ENCODE measurements at places on chromosomes 1 and 21. TPM values are rescaled to one million over a fixed set of nuclear protein-coding genes. Genes with fewer than 3 reads are reported as not detected.

- no peak for DNase-seq
These were observed 1.2 kb downstream of the HSPG2 start for GRCh38 chr1:21935891-21936365.

- no peak for DNase-seq
These were observed 271.6 kb downstream of the KCNJ6 start for GRCh38 chr21:37644636-37645035.

- no peak for DNase-seq
These were observed 183.9 kb upstream of the SGIP1 start for GRCh38 chr1:66350001-66350547.

DNA sequence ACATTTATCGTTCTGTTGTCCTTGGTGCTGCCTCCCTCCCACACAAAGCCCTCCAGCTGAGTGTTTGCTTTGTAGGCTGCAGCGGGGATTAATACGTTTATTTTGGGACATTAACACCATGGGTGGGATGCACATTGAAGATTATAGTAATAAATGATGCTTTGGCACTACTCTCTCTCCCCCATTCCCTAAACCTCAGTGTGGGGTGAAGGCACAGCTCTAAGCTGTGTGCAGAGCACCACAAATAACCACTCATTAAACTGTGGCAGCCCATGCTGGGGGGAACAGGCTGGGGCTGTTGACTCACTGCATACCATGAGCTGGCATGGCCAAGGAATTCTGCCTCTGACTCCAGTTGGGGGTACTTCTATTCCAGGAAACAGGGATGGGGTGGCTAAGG, 7.7 kb downstream of the PCP4L1 start:
- DNase-seq: no peak

GRCh38 chr1:38746941-38747600, 112.5 kb downstream of the RRAGC start:
- no peak for DNase-seq

- no peak for DNase-seq
These were observed 6.9 kb downstream of the DIRAS3 start for GRCh38 chr1:68043443-68044090.

DNA sequence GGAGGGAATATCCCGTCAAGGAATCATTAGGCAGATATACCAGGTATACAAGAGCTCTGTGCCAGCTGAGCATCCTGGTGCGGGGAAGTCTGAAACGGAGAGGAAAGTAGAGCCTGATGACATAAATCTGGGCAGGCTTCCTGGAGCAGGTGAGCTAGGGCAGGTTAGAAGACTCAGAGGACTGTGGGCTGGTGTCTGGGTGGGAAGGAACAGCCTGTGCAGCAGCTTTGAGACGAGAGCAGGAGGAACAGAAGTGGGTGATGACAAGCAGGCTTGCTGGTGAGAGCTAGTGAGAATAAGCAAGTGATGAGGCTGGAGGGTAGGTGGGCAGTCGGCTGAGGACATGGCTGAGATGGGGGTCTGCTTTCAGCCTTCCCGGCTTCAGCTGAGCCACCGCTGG, 6.7 kb downstream of the CELSR2 start:
- no peak for DNase-seq

CFHR4 gene
- not detected for total RNA-seq

Data from upper lobe of right lung (tissue), 1 donor.